Uterus (tissue), 4 donors: ENCODE measurements at places on chromosomes 16 and 17. TPM values are rescaled to one million over a fixed set of nuclear protein-coding genes. Genes with fewer than 3 reads are reported as not detected.

The PTGES3L gene
- 3.7 TPM for total RNA-seq

The CCL13 gene
- not detected for total RNA-seq

The TUBG2 gene
- 42.0 TPM for total RNA-seq

The KRT28 gene
- not detected for total RNA-seq

The TAC4 gene
- total RNA-seq: not detected

The PRSS22 gene
- 0.46 TPM for total RNA-seq

The ANKS4B gene
- total RNA-seq: not detected

The IRX6 gene
- not detected for total RNA-seq

The RAB26 gene
- not detected for total RNA-seq

DNA sequence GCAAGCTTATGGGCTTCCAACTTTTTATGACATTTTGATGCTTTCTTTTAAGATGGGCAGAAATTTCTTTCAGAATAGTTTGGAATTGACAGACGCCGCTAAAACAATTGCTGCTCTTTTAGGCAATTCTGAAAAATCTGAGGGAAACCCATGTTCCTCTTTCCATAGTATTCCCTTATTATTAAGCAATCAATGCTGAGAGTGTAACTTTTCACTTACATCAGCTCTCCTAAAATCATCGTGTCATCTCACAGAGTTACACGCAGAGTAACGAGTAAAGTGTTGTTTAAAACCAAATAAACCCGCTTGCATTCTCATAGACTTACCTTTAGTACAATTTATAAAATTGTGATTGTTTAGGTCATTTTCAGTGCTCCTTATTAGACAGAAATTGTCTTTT, 150.6 kb downstream of the MAF start:
- no peaks in the 10 kb centered on the region for H3K36me3 ChIP-seq
- H3K4me3 ChIP-seq: no peak overlapping the region
- no peaks in the 10 kb centered on the region for H3K27me3 ChIP-seq
- no peak overlapping the region for H3K27ac ChIP-seq
- no peak for DNase-seq

GRCh38 chr17:79391376-79392233, 219.2 kb downstream of the RBFOX3 start:
- no peaks in the 10 kb centered on the region for H3K4me1 ChIP-seq
- no peaks in the 10 kb centered on the region for H3K36me3 ChIP-seq
- H3K27me3 ChIP-seq: no peaks in the 10 kb centered on the region
- peak; percentile 65 for DNase-seq

GRCh38 chr16:10878644-10879501, 1.9 kb downstream of the CIITA start:
- no peaks in the 10 kb centered on the region for H3K27me3 ChIP-seq
- DNase-seq: peak; percentile 30
- H3K27ac ChIP-seq: peak overlapping the region; percentile 60
- no peaks in the 10 kb centered on the region for H3K4me1 ChIP-seq
- no peaks in the 10 kb centered on the region for H3K36me3 ChIP-seq
- H3K4me3 ChIP-seq: peak overlapping the region; percentile 26

DNA sequence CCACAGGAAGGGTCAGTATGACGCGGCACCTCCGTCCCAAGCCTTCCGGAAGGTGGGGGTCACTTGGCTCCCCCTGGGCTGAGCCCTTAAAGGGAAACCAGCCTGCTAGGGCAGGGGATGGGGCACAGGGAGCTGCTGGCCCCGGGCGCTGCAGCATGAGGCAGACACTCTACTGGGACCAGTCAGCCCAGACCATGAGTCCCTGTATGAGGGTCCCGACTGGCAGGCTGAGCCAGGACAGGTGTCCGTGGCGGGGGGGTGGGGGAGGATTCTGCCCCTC, 43.4 kb upstream of the ZC3H18 start:
- H3K4me1 ChIP-seq: no peaks in the 10 kb centered on the region
- DNase-seq: no peak
- no peak overlapping the region for H3K27ac ChIP-seq
- H3K36me3 ChIP-seq: no peaks in the 10 kb centered on the region

GRCh38 chr17:17598003-17598402, 6.5 kb upstream of the PEMT start:
- H3K27ac ChIP-seq: no peak overlapping the region
- H3K4me3 ChIP-seq: no peak overlapping the region
- H3K27me3 ChIP-seq: no peaks in the 10 kb centered on the region
- no peak for DNase-seq
- no peaks in the 10 kb centered on the region for H3K36me3 ChIP-seq

GRCh38 chr16:14278749-14279148, 207.6 kb downstream of the MRTFB start:
- no peak overlapping the region for H3K4me3 ChIP-seq
- H3K27ac ChIP-seq: no peak overlapping the region
- DNase-seq: no peak
- H3K4me1 ChIP-seq: no peaks in the 10 kb centered on the region

DNA sequence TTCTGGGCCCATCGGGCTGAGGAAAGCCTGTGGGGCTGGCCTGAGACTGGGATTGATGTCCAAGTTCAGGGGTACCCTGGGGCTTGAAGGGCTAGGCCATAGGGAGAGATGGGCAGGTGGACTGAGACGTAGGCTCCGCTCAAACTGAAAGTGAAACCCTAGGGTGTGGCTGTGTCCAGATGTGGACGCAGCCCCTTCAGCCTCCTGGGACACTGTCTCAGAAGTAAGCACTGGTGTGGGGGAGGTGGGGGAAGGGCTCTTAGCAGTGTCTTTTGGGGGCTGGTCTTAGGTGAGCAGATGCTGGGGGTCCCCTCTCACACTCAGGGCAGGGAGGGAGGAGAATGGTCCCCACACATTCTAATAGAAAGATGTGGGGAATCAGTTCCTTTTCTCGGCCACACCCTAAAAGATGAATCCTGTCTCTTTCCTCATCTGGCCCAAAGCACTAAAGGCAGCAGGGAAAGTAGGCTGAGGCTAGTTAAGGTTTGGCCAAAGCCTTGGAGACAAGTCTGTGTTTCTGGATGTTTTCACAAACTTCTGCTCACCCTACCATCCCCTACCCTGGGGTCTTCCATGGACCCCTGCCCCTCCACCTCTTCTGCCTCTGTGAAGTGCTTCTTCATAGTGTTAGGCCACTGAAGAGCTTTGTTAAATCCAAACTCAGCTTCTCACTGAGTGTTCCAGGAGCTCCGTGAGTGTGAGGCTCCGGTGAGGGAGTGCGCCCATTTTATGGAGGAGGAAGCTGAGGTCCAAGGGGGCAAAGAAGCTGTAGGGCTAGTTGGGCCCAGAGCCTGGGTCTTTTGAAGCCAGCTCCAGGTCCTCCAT, 5.6 kb downstream of the FMNL1 start:
- H3K27me3 ChIP-seq: no peaks in the 10 kb centered on the region
- H3K36me3 ChIP-seq: no peaks in the 10 kb centered on the region
- H3K4me1 ChIP-seq: peaks cover under 1% of the 10 kb centered on the region
- H3K4me3 ChIP-seq: no peak overlapping the region
- no peak for DNase-seq

GRCh38 chr16:59567496-59567895, 833.4 kb upstream of the GOT2 start:
- no peak overlapping the region for H3K27ac ChIP-seq
- H3K4me3 ChIP-seq: no peak overlapping the region

DNA sequence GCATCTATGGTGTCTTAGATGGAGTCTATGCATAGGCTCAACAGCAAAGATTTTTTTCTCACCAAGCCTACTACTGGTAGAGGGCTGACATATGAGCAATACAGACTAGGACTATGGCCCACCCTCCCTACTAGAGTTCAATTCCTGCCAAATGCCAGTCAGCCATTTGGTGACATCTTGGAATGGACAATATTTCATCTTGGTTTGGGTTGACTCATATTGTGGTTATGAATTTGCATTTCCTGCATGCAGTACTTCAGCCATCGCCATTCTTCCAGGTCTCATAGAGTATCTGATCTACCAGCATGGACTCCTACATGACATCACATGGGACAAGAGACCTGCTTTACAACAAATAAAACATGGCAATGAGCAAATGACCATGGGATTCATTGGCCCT, 778.1 kb upstream of the SOX9 start:
- H3K36me3 ChIP-seq: no peaks in the 10 kb centered on the region
- H3K27me3 ChIP-seq: no peaks in the 10 kb centered on the region
- no peak for DNase-seq
- no peaks in the 10 kb centered on the region for H3K4me1 ChIP-seq

GRCh38 chr17:18124345-18125126, 16.0 kb downstream of the MYO15A start:
- H3K36me3 ChIP-seq: no peaks in the 10 kb centered on the region
- DNase-seq: no peak
- H3K4me3 ChIP-seq: no peak overlapping the region
- no peaks in the 10 kb centered on the region for H3K4me1 ChIP-seq
- H3K27ac ChIP-seq: no peak overlapping the region

- no peak for DNase-seq
- H3K27ac ChIP-seq: no peak overlapping the region
- H3K27me3 ChIP-seq: no peaks in the 10 kb centered on the region
- H3K4me3 ChIP-seq: no peak overlapping the region
These were observed 35.8 kb downstream of the MRC2 start for GRCh38 chr17:62663304-62663703.

GRCh38 chr17:79434215-79434614, 176.6 kb downstream of the RBFOX3 start:
- no peak for DNase-seq
- H3K27me3 ChIP-seq: no peaks in the 10 kb centered on the region
- no peak overlapping the region for H3K27ac ChIP-seq
- H3K4me3 ChIP-seq: no peak overlapping the region
- H3K36me3 ChIP-seq: no peaks in the 10 kb centered on the region

DNA sequence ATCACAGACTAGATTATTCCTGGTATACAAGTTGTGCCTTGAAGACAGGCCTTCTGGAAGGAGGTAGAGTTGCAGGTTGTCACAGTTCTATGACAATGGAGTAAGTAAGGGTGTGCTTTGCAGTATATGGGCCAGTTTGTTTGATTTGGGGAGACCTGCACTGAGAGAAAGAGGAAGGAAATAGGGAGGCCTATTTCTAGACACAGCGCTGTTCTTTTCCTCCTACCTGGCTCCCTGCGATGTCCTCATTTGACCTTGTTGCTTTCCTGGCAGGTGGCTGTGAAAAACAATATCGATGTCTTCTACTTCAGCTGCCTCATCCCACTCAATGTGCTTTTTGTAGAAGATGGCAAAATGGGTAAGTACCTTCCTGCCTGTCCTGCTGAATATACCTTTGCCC, 22.5 kb upstream of the RASL10B start:
- no peak for DNase-seq
- H3K36me3 ChIP-seq: no peaks in the 10 kb centered on the region
- H3K4me3 ChIP-seq: no peak overlapping the region
- H3K27me3 ChIP-seq: no peaks in the 10 kb centered on the region
